RWPE2 (cell line): ENCODE measurements at places on chromosomes 5 and 9.

DNA sequence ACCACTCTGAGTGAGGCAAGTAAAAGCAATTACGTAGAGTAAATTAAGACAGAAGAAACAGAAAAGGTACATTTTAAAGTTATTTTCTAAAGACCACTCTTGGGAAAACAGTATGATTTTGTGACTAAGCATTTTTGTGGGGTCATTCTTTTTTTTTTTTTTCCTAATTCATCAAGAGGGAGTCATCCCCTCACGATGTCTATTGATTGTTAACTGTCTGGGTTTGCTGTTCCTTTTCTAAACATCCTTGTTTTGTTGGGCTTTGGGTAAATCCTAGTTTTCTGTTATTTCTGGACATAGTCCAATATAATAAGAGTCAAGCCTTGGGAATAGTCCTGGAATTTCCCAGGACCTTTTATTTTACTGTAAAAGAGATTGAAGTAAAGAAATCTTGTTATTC, 63.8 kb downstream of the ANKRD55 start:
- DNase-seq, result no peak

DNA sequence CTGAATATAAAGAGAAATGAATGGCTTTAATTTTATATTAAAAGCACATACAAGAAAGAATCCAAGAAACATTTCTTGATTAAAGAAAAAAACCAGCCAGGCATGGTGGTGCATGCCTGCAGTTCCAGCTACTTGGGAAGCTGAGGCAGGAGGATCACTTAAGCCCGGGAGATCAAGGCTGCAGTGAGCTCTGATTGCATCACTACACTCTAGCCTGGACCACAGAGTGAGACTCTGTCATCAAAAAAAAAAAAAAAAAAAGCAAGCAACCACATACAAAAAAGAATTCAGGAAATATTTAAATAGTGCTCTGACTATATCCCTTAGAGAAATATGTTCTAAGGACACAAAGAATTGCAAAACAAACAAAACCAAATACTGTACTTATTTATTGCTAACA, 2.5 kb upstream of the PLAC8L1 start:
- DNase-seq, result no peak

GRCh38 chr9:93828331-93829097, 126.6 kb downstream of the BARX1 start:
- no peak for DNase-seq

DNA sequence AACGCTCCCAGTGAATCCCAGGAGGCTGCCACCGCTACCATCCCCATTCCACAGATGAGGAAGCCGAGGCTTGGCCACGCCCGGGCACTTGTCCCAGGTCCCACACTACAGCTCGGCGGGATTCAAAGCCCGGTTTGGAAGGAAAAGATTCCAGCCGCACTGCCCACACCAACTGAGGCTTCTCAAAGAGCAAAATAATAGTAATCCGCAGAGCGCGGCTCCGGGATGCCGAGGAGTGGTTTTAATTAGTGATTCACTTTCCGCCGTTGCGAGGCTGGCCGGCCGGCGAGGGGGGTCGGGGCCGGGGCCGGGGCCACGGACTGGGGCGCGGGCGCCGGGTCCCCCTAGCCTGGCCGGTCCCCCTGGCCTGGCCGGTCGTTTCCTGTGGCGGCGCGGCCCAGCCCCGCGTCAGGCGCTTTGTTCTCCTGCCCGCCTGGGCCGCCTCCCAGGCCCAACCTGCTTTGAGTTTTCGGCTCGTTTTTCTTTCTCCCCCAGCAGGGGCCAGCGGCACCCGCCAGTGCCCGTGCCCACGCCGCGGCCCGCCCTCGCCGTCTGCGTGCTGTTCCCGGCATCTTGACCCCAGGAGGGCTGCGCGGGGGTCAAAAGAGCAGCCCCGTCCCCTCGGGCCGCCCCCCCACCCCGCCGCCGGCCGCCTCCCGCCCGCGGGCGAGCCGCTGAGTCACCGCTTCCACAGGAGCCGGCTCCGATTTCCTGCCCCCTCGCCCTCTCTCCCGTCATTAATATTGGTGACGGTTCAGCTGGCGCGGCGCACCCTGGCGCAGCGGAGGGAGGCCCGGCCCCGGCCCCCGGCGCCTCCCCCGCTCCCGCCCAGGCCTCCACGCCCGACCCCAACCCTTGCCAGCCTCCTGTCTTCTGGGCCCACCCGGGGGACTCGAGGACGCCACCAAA, 31.2 kb downstream of the FGF18 start:
- no peak for DNase-seq

GRCh38 chr9:137968235-137968634, 90.7 kb downstream of the CACNA1B start:
- peak; percentile 36 for DNase-seq

DNA sequence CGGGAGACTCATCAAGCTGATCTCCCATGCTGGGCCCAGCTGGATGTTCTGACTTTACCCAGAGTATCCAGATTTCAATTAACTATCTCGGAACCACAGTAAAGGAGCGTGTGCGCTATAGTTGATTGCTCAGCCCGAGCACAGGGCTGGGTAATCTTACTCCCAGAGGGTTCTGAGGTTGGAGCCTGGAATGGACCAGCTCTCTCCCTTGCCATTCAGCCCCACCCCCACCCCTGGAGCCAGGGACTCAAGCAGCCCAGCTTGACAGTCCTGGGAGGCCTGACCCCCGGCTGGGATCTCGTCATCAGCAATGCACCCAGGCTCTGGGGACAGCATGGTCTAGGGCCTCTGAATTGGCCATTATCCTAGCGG, 23.7 kb upstream of the PTGES start:
- DNase-seq, result no peak

DNA sequence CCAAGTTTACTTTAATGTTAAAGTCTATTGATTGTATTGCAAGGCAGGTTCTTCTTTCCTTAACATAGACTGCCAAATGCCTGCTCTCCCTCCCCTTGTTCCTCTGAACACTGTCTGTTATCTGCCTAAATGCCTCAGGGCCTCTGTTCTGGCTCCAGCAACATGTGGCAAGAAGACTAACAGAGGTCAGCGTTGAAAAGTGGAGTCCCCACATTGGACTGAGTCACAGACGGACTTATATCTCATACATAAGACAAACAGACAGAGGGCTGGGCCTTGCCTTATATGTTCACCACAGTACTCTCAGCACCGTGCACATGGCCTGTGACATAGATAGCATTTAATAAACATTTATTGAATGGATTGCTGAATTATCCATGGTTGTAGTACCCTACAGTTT, 91.4 kb downstream of the TSSK1B start:
- DNase-seq, result no peak

DNA sequence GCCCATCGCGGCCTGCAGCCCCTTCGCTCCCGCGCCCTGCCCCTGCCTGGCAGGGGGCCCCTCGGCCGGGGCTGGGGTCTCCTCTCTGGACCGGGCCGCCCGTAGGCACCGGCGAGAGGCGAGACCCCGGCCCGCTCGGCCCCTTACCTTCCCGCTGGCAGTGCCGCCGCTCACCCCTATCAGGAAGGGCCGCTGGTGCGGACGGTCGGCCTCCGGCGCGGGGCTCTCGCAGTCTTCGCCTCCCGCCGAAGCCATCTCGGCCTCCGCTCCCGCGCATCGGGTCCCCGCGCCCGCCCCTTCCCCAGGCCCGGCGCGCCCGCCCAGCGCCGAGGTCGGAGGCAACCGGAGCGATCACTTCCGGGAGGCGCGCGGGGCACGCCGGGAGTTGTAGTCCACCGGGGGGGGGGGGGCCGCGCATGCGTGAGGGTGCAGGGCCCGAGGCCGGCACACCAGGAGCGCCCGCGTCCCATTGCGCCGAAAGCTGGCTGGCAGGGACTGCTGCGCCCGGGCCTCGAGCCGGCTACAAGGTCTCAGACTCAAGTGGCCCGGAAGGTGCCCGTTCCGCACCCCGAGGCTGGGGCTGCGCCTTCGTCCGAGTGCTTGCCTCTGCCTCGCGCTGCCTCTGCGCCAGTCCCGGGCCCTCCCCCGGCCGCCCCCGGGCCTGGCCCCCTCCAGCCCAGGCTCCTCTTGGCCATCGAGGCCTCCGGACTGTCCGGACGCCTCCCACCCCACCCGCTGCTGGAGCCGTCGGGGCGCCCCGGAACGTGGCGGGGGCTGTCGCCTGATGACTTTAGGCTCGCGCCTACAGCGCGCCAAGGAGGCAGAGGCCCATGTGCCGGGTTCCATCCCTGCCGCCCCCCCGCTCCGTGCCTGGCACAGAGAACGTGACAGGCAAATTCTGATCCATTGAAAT, at the start of gene UCK1:
Gene UCK1 (minus strand): TSS at position 344 of the 913 bp plus-strand sequence. CDS start 89 bp downstream, at position 255.
- DNase-seq, result no peak

DNA sequence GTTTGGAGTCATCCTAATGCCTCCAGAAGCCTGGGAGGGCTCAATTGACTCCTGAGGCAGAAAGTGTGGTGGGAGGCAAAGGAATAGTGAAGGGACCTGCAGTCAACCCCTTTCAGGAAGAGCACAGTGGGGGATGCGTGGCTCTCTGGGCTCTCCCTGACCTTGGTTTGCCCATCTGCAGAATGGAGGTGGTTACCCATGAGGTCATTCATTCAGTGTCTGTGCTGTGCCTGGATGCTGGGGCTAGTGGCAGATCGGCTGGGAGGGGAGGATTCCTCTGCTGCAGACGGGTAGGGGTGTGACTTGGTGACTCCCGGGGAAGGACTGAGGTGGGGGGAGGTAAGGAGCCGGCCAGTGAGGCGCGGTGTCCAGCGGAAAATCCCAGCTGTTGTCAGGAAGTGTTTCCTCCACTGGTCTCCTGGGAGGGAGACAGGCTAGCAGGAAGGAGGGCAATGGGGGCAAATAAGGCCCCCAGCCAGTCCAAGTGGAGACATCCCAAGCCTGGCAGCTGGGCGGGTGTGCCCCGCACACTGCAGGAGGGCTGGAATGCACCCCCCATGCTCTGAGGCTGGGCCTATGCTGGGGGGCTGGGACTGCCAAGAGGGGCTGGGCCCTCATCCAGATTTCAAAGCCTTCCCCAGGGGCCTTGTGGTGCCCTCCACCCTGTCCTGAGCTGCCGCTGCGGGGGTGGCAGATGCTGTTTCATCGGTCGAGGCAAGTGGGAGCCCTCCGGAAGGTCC, 10.9 kb downstream of the CXXC5 start:
- DNase-seq, result no peak
